ENCODE measurements at places on chromosomes 1 and 21.

DNA sequence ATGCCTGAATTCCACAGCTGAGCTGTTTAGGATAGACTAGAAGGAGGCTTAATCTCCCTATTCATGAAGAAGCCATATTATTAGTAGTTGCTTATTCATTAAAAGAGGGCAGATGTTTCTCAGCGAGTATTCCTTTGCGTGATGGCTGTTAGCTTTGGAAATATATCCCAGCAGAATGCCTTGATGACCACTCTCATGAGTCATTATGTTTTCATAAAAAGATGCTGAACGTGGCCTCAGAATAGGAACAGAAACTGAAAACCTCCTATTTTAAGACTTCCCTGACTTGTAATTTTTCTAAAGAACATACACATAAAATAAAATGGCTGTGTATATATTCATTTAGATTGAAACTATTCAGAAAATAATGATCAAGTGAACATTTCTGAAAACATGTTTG is 9.6 kb upstream of the PLA2G4A start:
- DNase-seq: no peak

DNA sequence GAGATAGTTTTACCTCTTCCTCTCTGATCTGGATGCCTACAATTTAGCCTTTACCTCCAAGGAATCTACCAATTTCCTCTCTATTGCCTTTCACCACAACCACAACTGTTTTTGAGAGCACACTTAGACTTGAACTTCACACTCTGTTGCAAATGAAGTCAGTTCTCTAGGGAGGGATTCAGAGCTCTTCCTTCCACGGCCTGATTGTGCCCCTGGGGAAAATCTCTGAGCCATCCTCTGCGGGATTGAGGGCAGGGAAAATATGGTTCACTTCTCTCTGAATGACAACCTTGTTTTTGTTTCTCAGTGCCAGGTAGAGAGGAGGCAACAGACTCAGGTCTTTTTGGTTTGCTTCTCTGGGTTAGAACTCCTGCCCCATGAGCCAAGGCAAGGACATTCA is 35.4 kb upstream of the BCL10 start:
- DNase-seq: no peak

DNA sequence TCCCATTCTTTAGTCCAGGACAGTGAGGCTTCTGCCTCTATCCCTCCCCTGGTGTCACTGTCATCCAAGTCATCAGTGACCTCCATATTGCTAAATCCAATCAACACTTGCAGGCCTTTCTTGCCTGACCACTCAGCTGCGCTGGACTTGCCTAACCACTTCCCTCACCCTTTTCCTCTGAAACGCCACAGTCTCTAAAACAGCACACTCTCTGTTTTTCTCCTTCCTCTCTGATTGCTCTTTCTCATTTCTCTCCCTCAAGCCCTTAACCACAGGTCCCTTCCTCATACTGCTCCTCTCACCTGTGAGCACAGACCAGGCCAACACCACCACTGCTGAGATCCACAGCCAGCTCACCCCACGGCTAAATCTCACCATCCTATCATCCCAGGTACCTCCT is 17.5 kb downstream of the TAL1 start:
- no peak for DNase-seq

GRCh38 chr1:1048765-1049164 is 25.3 kb downstream of the RNF223 start:
- no peak for DNase-seq

GRCh38 chr1:147579934-147580537 is 38.7 kb downstream of the BCL9 start:
- DNase-seq: no peak

DNA sequence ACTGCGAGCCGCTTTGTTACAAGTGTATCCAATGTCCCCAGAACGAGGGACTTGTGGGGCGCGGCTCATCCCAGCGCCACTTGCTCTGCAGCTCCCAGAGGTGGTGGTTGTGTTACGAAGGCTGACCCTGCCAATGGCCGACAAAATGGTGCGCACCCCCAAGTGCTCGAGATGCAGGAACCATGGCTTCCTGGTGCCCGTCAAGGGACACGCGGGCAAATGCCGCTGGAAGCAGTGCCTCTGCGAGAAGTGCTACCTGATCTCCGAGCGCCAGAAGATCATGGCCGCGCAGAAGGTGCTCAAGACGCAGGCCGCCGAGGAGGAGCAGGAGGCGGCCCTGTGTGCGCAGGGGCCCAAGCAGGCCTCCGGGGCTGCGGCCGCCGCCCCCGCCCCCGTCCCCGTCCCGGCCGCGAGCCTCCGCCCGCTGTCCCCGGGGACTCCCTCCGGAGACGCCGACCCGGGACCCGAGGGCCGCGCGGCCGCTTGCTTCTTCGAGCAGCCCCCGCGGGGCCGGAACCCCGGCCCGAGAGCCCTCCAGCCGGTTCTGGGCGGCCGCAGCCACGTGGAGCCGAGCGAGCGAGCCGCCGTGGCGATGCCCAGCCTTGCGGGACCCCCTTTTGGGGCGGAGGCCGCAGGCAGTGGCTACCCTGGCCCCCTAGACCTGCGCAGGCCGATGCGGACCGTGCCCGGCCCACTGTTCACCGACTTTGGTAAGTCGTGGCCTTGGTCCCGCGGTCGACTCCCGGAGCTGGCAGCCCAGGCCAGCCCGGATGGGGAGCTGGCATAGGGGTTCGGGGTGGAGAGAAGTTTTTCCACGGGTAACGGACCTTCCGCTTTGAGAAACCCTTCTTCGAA is at the start of gene DMRTB1:
Gene DMRTB1, plus strand, starts transcription at position 79 of the 855 bp plus-strand sequence. Its CDS starts 55 bp downstream, at position 134.
- no peak for DNase-seq

All from BJ (cell line).